ENCODE measurements at places on chromosomes 3 and 15. TPM values are rescaled to one million over a fixed set of nuclear protein-coding genes. Genes with fewer than 3 reads are reported as not detected.

Gene GABRB3
- total RNA-seq = 0.34 TPM

Gene SCN11A
- under 0.01 TPM for total RNA-seq

Gene TADA3
- 46.8 TPM for total RNA-seq

Gene RHOV
- total RNA-seq = 6.2 TPM

Gene SLITRK3
- total RNA-seq = not detected

Gene MESP2
- total RNA-seq = 0.21 TPM

Gene SYNM
- total RNA-seq = 0.68 TPM

Gene POLG
- total RNA-seq = 95.2 TPM

Gene AP3B2
- under 0.01 TPM for total RNA-seq

Gene ALDH1A2
- 0.85 TPM for total RNA-seq

Gene CHRNA7
- 0.50 TPM for total RNA-seq

Gene DLG1
- 231 TPM for total RNA-seq

Gene POPDC2
- total RNA-seq = 0.34 TPM

Gene RETNLB
- total RNA-seq = not detected

Gene ATP2B2
- not detected for total RNA-seq

Gene MUC13
- not detected for total RNA-seq

All from nasal cavity respiratory epithelium epithelial cell of viscerocranial mucosa (primary cell).